ENCODE measurements at places on chromosomes 7 and 10.
A peak's percentile ranks its signal among the peaks of the same experiment; 100 is the strongest.

DNA sequence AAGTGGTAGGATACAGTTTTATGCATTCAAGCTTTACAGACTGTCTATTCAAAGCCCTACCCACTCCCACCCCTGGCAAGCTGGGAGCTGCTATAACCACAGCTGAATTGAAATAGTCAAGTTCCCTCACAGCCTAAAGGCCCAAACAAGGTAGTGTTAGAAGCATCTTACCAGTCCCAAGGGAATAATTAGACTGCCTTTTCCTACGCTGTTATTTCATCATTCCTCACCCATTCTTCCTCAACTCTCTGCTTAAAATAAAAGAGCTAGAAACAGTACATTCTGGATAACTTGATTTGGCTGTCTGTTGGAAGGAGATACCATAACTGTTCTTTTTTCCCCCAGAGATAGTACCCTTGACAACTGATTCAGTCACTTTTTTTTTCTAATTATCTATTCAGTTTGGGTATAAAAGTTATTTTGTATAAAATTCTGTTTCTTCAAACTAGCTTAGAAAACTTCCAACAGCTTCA is 54.0 kb downstream of the RAPGEF5 start:
- no peak for DNase-seq

GRCh38 chr10:2887391-2888070 is 179.8 kb upstream of the PFKP start:
- no peak for DNase-seq

DNA sequence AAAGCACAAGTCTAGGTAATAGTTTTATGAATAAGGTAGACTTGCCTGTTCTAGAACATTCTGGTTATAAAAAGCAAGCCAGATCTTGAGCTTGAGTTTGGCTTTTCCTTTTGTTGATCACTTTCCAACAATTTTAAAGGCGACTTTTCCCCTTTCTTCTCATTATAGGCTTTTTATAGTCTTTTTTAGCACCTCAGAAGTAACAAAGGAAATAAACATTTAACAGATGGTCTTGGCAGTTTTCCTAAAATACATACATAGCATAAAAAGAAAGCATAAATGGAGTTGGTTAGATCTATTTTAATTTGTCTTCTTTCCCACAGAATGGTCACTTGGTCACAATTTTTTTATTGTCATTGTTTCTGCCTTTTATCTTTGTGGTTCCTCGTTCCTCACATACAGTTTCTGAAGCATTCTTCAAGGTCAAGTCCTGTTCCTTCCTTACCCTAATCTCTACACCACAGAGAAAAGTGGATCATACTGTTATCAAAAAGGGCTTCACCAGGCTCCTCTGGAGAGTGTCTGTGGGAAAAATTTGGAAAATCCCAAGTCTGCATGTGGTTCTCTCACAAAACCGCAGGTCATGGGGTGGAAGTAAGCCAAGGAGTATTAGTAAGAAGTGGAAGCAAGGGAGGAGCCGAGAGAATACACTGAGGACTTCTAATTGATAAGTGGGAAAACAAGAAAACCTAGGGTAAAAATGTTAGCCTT is 31.3 kb downstream of the THNSL1 start:
- no peak for DNase-seq

DNA sequence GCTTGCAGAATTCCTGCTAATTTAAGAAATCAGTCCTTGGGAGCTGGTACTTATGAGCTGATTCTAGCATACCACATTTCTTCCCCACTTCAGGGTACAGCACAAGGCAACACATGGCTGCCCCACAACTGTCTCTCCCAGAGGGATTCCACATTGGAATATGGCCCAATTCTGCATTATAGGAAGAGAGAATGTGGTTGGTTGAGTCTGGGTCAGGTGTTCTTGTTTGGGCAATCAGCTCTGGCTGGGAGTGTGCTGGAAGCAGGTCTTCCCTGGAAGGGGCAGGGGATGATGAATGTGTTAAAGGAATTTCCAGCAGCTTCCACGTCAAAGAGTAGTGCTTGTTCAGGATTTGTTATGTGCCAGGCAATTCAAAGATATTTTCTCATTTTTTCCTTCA is 95.7 kb downstream of the BUB3 start:
- DNase-seq: no peak

GRCh38 chr7:47536661-47537611 is 45.0 kb downstream of the TNS3 start:
- no peak for DNase-seq

DNA sequence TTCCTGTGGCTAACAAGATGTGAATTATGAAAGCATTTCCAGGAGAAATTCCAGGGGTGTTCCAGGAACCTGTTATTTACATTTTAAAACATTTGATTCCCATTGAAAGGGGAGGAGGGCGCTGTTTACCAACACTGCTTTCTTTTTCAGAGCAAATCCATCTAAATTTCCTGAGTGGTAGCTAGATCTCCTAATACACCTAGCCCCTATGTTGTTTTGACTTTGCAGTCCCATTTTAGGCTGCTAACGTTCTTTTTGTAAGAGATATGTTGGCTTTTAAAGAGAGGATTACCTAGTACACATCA is 130.8 kb downstream of the TCF7L2 start:
- DNase-seq: no peak

DNA sequence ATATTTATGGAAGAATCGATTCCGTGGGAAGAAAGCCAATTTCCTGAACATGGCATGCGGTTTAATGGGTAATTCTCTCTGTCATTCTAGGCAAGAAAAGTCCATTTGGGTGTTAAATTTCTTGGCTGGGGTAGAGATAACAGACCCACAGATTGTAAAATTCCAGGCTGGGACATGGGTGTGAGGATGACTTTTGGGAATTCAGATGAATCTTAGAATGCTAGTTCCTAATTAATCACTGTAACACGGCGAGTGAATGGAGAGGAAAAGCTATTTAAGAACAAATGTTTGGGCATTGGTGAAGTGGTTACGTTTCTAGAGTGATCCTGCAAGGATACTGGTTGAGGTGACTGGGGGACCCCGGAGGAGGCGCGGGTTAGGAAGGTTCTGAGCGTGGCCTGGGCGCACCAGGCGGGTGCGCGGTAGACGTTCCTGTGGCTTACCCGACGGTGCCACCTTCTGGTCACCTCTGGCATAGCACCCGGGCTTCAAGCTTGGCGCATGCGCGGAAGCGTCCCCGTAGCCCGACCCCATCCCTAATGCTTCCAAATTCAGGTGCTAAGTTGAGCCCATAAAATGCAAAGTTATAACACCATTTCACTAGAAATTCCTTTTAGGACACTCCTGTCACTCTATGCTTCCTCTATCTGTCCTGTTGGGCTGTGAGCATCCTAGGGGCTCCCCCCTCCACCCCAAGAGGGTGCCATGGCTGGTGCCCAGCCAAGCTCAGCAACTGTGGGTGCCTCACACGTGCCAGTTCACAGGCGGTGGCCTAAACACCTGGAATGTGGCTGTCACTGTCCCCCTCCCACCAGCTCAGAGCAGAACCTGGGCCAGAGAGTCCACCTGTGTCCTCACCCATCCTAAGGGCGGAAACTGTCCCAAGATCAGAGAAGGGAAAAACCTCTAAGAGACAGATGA is 104.4 kb downstream of the PTPRE start:
- DNase-seq: peak; percentile 71

DNA sequence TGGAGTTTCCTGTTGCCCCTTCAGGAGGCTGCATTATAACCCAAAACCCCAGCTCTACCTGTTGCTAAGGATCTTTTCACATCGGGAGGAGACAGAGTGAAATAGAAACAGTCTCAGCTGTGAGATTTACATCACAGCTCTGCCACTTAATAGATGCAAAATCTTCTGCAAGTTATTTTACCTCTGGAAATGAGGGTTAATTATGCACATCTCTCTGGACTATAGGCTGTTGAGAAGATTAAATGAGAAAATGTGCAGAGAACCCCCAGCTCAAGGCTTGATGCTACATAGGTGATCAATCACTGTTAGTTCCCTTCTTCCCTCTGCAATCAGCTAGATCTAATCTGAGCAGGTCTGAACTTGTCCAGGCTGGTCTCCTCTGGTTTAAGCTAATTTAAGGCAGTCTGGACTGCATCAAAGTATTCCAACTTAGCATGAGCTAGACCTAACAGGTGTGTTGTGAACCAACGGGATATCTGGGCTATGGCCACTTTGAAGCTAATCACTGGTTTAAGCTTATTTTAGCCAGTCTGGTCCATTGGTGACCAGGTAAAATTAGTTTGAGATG is 8.9 kb upstream of the LRRC18 start:
- DNase-seq: no peak

GRCh38 chr7:66296001-66296521 is 90.9 kb downstream of the TPST1 start:
- no peak for DNase-seq

GRCh38 chr10:49365275-49365674 is 30.6 kb downstream of the DRGX start:
- DNase-seq: no peak

DNA sequence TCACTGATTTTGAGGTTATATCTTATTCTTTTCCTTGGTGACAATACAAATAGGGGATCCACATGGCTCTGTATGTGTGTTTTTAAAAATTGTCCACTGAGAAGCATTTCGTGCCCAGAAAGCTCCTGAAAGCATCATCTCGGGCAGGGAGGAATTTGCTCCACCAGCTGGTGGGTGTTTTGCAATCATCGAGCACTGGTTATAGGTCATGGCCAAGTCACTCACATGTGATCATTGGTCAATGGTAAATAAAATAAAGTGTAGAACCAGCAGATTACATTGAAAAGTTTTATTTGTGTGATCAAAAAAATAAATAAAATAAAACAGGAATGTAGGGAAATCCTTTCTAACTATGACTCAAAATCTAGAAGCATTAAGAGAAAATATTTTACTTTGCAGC is 23.0 kb upstream of the SNX13 start:
- DNase-seq: no peak

GRCh38 chr7:116571037-116571436 is 46.2 kb downstream of the CAV1 start:
- no peak for DNase-seq

- no peak for DNase-seq
Measured at GRCh38 chr7:29642494-29643155, 79.0 kb downstream of the PRR15 start.

- DNase-seq: no peak
Measured at GRCh38 chr10:133388973-133389818, 4.8 kb upstream of the MTG1 start.

DNA sequence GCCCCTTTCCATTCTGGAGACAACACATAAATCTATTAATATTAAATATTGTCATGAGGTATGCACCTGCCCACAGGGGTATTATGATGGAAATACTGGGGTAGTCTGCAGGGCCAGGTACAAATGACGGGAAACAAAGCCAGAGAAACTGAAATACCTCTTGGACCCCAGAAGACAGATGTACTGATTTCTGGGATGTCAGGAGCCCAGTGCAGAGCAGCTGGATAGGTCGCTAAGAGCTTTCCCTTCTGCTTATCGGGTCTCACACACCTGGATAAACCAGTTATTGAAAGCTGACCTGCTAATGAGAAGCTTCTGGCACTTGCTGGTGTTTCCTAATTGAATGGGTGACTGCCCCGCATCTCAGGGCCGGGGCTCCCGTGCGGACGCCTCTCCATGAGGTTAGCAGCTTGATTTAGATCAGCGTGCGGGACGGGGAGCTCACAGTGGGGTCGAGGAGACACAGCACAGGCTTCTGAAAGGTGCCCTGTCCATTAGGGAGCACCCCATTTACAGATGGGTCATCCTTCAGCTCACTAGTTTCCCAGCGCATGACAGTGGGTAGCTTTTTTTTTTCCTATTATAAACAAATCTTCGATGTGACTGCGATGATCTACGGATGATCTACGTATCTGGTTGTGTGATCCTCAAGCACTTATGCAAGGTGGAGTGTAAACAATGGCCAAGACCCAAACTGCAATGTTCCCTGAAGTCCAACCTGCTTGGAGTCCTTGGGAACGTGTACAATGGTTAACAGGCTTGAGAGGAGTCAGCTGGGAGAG is 1.5 kb upstream of the INSIG1 start:
- DNase-seq: no peak
